ENCODE measurements at places on chromosomes 13 and 19.

DNA sequence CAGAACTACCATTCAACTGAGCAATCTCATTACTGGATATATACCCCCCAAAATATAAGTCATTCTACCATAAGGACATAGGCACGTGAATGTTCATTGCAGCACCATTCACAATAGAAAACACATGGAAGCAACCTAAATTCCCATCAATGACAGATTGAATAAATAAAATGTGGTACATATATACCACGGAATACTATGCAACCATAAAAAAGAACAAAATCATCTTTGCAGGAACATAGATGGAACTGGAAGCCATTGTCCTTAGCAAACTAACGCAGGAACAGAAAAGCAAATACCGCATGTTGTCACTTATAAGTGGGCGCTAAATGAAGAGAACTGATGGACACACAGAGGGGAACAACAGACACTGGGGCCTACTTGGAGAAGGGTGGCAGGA, 14.1 kb downstream of the RNF113B start:
- DNase-seq: no peak

DNA sequence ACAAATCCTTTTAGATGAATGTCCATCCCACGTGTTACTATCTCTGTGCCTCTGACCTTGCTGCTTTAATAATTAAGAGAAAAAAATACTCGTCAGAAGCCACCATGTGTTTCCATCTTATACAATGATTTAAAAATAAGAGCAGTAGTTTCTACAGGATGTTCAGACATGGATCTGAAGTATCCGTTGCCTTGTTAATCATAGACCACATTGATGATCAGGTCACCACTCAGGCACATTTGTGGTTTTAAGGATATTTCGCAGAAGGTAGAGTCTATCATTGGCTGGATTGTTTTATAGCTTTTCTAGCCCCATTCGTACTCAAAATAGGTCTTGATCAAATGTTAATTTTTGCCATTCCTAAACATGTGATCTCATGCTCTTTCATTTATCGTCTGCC, 710.0 kb upstream of the ARGLU1 start:
- DNase-seq: no peak

DNA sequence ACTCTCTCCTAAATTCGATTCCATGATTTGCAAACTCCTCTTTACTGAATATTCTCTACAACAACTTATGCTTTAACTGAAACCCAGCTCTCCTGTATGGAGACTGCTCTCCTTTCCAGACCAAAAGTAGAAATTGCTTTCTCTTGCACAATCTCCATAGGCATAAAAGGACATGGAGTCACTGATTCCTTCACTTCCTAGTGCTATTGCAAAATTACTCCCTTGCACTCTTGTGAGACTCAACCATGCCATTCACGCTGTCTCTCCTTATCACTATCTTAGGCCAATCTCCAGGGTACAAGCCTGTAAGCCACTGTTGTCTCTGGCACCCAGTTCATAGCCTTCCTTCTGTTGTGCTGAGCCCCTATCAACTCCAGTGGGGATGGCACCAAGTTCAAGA, 30.6 kb downstream of the SERPINE3 start:
- DNase-seq: no peak

GRCh38 chr19:49151267-49152118, 3.7 kb downstream of the HRC start:
- peak; percentile 46 for DNase-seq

GRCh38 chr13:44764302-44764692, 188.2 kb upstream of the TSC22D1 start:
- DNase-seq: no peak

- peak; percentile 11 for DNase-seq
Observed at GRCh38 chr19:15426485-15427349, 7.9 kb upstream of the AKAP8L start.

DNA sequence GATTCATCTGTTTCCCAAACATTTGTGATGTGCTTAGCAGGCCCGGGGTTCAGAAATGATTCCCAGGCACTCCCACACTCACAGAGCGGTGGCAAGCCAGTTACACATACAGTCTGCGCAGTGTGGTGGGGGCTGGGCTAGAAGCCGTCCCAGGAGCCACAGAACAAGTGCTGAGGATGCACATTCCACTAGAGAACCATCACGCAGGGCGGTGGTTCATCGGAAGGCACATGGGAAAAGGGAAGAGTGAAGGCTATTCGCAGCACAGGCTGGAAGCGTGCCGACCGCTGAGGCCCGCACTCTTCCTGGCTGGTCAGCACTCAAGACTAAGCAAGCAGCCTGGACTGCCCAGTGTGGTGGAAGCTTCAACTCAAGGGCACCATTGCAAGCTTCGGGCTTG, 126.3 kb upstream of the SLC7A1 start:
- no peak for DNase-seq

DNA sequence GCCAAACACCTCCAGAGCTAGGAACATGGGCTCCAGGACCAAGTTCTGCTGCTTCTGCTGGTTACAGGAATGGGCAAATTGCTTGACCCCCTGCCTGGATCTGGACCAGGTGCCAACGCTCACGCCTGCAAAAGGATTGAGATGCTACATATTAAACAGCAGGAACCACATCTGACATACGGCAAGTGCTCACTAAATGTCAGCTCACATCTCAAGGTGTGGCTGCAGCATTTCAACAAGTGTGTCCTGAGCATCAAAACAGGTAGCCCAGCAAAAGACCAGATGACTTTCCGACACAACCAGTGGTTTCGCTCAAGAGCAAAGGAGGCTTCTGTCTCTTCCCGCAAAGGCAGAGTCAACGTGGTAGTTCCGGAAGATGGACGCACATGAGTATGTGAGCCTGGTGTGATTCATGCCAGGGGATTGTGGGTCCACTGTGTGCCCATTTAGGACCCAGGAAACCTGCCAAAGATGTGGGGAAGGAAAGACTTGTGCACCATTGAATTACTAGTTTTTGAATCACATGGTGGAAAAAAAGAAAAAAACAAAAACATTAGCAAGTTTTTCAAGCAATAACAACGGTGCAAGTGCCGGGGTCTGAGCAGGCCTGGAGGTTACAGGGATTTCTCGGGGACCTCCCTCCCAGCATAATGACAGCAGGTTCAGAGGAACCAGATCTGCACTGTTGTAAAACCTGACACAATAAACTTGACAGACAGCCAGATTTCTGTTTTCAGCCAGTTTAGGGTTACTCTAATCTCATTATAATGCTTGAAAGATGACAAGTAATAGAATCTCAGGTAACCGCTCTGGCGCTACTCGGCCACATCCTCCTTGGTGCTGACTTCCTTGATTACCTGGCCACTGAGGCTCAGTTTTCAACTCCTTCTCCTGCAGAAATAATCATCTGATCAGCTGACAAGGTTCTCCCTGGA, 77.9 kb downstream of the SOX1 start:
- DNase-seq: no peak

GRCh38 chr19:51079481-51080110, 3.1 kb downstream of the KLK14 start:
- DNase-seq: no peak

GRCh38 chr19:28864577-28865042, 348.3 kb downstream of the UQCRFS1 start:
- no peak for DNase-seq

DNA sequence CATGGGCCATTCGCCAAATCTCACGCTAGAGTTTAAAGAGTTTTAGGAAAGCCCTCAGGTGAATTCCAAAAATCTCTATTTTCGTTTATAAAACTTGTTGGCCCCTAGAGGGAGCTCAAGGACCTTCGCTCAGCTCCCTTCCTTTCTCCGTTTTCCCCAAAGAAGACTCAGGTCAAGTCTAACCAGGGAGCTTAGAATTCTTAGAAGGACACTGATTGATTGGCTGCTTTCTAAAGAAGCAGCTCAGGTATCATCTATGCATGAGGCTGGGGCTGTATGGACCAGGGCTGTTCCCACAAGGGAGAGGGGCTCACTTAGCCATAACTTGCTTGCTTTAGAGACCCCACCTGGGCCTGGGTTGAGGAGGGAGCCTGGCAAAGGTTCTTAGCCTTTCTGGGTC, 20.5 kb downstream of the DZIP1 start:
- DNase-seq: peak; percentile 49

DNA sequence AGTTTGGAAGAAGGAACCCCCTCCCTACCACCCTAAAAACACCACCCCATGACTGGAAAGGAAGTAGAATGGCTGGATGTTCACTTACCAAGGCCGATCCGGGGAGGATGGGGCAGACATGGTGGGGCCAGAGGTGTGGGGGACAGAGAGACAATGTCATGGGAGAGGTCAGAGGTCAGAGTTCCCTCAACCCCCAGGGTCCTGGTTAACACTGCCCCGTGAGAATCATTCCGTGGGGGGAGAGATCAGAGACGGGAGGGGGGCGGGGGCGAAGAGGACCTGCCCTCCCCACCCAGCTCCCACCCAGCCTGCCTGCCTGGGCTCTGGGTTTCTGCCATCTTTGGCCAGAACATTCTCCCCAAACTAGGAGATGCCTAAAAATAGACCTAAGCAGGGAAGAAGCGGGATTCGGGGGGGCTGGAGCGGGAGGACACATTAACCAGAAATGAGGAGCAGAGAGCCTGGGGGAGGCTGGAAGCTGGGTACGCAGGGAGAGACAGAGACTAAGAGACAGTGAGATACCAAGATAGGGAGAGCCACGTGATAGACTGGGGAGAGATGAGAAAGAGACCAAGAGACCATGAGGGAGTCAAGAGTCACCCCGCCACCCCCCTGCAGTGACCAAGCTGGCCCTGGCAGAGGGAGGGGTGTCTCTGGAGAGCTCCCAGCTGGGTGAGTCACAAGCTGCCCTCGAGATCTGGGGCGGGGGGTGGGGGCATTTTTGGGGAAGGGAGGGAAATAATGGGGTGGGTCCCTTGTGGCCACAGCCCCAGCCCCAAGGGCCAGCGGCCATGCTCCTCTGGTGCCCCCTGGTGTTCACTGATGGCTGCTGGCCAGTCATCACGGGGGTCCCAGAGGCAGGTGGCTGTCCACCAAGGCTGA, 6.1 kb upstream of the KANK2 start:
- peak; percentile 64 for DNase-seq

- no peak for DNase-seq
Observed at GRCh38 chr19:892243-892893, 619 bp downstream of the MED16 start.

DNA sequence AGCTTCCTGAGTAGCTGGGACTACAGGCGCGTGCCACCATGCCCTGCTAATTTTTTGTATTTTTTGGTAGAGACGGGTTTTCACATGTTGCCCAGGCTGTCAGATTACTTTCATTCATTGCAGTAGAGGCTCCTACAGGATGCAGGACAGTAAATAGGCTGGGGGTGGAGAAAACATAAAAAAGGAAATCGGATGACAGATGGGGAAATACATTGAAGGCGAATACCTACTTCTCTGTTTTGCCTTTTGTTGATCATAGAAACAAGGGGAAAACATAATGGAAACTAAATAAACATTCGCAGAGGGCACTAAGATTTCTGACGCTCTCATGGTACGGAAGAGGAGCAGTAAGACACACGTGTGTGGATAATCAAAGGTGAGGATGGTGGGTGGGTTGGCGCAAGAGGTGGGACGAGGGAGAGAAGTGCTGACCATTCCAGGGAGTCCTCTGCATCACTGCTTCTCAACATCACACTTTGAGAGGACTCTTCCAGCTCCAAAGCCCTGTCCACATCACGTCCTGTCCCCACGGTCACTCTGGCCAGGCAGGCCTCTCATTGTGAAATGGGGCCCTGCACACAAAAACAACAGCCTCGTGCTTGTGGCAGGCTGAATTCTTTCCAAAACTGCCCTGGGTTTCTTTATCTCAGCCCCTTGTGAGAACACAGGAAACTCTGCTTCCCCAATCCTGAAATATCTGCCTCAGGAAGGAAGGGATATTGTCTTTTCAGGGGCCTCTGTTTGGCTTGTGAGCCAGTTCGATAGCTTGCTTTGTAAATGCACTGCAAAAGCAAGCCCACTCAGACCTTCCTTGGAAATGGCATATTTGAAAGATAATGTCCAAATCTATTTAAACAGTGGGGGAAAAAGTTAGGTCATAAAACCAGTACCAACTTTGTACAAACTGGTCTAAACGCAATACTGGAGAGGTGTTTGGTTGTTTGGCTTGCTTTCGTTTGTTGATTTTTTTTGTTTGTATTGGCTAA, 188.5 kb downstream of the FOXO1 start:
- DNase-seq: no peak

DNA sequence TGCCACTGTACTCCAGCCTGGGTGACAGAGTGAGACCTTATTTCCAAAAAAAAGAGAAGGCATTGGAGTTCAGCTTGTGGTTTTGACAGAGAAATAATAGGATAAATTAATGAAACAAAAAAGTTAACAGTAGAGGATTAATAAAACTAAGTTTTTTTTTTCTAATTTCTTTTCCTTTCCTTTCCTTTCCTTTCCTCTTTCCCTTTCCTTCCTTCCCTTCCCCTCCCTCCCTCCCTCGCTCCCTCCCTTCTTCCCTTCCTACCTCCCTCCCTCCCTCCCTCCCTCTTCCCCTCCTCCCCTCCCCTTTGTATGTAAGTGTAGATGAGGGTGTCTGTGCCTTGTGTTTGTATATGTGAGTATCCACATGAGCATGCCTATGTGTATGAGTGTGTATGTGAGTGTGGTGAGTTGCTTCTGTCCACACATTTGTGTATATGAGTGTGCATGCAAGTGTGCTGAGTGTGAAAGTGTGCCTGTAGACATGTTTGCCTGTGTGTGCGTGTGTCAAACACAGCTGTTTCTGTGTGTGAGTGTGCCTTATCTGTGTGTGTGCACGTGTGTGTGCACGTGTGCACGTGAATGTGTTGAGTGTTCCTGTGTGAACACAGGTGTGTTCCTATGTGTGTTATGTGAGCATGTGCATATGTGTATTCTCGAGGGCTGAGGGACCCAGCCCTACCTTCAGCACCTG, 12.5 kb upstream of the MZF1 start:
- no peak for DNase-seq

DNA sequence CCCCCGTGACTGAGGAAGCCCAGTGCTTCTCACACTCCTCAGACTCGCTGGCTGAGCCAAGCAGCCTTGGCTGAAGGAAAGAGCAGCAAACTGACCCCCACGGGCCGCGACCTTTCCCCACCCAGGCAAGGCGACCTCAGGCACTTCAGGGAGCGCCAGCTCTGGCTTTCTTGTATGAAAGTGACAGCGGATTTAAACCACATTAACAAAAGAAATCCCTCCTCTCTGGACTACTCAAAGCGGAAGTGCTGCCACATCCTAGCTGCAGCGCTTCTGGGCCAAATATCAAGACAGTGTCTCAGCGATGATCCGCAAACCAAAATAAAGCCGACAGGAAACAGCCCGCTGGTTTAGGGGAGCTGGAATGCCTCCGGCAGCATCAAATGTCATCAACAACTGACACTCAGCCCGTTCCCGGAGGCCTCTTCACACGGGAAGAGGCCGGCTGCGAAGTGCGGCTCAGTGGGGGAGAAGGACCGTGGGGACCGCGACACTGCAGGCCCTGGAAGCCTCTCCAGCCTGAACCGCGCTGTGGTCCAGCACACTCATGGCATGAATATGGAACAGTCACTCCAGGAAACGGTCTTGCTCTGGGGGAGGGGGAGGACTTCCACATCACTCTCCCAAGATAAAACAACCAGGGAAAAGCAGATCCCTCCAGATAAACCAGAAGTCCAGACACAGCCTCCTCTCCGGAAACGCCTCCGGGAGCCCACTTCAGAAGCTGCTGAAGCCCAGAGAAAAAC, 1.4 kb downstream of the RASA3 start:
- DNase-seq: no peak

GRCh38 chr13:93794197-93794885, 567.7 kb downstream of the GPC6 start:
- DNase-seq: no peak

- DNase-seq: no peak
Observed at GRCh38 chr13:32538143-32538620, 413 bp downstream of the N4BP2L2 start.

- DNase-seq: no peak
Observed at GRCh38 chr13:112818698-112819045, 128.8 kb downstream of the ATP11A start.

- DNase-seq: no peak
Observed at GRCh38 chr13:111904701-111905608, 162.0 kb upstream of the SOX1 start.
